ENCODE measurements at places on chromosomes 13 and 19.
A peak's percentile ranks its signal among the peaks of the same experiment; 100 is the strongest.

DNA sequence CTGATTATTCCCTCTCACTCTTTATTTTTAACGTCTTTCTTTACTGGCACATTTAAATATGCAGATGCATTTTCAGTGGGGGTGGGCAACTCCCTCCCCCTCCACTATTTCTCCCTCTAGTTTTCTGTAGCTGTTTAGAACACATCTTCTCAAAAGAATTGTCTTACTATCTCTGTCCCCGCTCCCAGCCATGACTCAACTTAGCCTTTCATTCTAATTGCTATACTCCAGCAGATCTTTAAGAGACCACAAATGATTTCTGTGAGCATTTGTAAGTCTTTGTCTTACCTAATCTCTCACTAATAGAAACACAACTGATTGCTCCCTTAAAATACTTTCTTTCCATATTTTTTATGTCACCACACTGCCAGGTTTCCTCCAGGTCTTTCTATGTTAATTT lies 350.9 kb downstream of the SPRY2 start:
- DNase-seq = no peak

DNA sequence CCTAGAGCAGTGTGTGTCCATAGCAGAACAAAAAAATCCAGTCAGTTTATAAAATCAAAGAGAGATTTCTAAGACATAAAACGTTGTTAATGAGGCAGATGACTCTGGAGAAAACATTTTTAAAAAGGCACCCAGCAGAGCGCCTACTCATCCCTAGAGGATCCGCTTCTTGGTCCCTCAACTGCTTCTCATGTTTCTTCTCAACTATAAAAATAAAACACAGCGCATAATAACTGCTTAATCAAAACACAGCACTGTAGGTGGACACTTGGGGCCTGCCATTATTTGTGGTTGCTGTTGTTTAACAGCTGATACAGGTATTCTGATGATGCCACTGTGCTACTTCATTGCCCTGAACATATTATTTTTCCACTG lies 347.9 kb downstream of the FGF9 start:
- no peak for DNase-seq

DNA sequence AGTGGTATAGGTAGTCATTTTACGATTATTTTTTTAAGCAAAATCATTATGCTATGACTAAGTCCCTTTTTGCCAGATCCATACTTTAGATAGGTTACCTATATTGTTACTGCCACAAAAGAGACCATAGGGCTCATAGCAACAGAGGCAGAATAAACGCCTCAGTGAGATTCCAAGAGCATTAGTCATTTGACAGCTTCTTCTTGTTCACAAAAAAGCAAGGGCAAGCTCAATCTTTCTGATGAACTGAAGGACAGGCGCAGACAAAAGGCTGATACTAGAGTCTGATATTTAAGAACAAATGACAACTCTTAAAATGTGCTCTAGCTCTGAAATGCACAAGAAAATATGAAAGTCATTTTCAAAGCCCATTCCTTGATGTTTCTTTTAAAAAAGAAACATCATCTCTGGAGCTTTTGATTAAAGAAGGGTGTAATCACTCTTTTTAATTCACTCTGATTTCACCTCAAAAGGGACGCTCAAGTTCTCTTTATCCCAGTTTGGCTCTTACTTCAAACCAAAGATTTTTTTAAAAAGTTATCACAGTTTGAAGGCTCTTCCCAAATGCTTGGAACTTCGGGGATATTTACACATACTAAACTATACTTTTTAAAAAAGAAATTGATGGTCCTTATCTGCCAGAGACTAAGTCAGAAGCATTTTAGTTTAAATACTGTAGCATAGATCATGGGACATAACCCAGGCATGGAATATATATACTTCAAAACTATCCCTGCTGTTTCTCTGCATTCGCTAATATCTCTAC lies 187.2 kb downstream of the EFNB2 start:
- no peak for DNase-seq

DNA sequence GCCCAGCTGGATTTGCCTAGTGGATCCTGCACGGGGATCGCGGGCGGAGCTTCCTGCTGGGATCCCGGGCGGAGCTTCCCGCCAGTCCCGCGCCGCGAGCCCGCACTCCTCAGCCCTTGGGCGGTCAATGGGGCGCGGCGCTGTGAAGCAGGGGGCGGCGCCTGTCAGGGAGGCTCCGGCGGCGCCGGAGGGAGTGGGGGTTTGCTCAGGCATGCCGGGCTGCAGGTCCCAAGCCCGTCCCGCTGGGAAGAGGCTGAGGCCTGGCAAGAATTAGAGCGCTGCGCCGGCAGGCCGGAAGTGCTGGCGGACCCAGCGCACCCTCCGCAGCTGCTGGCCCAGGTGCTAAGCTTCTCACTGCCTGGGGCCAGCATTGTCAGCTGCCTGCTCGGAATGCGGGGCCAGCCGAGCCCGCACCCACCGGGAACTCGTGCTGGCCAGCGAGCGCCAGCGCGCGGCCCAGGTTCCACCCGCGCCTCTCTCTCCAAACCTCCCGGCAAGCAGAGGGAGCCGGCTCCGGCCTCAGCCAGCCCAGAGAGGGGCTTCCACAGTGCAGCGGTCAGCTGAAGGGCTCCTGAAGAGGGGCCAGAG lies 119.6 kb downstream of the PRR20E start:
- peak; percentile 49 for DNase-seq

- DNase-seq = no peak
These were observed 2.6 kb downstream of the ZBTB7A start for GRCh38 chr19:4064149-4064495.

- no peak for DNase-seq
These were observed 697.8 kb downstream of the DACH1 start for GRCh38 chr13:71169180-71169579.

GRCh38 chr13:51614350-51614786 lies 30.1 kb downstream of the WDFY2 start:
- peak; percentile 62 for DNase-seq

- no peak for DNase-seq
These were observed 22.3 kb downstream of the SETDB2 start for GRCh38 chr13:49466292-49466838.

GRCh38 chr13:48184260-48184659 lies 48.7 kb upstream of the ITM2B start:
- no peak for DNase-seq

GRCh38 chr19:58326501-58326913 lies 287 bp upstream of the ZSCAN22 start:
- DNase-seq = no peak

DNA sequence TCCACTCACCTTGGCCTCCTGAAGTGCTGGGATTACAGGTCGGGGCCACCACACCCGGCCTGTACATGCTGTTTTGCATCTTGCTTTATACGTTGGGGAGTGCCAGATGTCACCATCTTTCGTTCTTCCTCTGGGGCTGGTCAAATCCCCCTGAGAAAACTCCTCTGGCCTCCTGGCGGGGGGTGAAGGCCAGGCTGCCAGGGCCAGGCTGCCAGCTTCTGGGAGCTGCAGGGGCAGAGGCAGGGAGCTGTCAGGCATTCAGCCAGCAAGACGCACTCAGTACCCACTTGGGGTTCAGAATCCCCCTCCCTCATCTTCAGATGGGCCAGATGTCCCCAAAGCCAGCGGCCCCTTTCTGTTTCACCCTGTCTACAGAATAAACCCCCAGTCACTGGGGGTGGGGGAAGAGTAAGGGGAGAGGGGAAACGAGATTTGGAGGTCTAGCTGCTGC lies 16.1 kb downstream of the ZSWIM9 start:
- DNase-seq = no peak

DNA sequence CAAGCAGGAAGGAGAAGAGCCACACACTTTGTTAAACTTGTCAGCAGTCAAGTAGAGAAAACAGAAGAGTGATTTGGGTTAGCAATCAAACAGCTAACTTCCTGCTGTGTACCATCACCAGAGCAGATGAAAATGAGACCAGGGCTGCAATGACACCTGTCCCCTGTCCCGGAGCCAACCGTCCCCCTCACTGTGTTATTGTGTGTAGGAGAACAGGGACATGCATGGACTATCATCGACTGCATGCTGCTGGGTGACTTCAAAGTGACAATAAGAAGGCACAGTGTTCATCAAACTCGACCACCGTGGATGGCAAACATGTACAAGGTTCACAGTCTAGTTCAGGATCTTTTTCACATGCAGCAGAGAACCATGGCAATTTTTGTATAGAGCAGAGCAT lies 94.0 kb upstream of the SLC15A1 start:
- DNase-seq = no peak

DNA sequence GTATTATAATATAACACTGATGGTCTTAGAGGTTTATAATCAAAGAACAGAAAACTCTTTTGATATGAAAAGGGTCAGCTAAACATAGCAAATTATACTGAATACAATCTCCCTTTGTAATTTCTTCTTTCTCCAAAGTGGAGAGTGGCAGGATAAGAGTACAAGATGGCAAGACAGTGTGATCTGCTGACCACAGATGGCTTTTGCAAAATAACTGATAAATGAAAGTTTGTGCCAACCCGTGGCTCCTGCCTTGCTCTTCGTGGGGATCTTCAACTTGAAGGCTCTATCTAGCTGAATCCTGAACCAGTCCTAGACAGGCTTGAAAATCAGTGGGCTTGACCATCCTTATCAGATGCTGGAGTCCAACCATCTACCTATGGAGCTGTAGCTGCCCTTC lies 185.7 kb downstream of the VWA8 start:
- no peak for DNase-seq

DNA sequence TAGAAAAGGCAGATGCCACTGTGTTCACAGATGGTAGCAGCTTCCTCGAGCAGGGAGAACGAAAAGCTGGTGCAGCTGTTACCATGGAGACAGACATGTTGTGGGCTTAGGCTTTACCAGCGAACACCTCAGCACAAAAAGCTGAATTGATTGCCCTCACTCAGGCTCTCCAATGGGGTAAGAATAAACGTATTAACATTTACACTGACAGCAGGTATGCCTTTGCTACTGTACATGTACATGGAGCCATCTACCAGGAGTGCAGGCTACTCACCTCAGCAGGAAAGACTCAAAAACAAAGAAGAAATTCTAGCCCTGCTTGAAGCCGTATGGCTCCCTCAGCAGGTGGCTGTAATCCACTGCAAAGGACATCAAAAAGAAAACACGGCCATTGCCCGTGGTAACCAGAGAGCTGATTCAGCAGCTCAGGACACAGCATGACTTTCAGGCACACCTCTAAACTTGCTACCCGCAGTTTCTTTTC lies 197.7 kb downstream of the ZNF737 start:
- no peak for DNase-seq

DNA sequence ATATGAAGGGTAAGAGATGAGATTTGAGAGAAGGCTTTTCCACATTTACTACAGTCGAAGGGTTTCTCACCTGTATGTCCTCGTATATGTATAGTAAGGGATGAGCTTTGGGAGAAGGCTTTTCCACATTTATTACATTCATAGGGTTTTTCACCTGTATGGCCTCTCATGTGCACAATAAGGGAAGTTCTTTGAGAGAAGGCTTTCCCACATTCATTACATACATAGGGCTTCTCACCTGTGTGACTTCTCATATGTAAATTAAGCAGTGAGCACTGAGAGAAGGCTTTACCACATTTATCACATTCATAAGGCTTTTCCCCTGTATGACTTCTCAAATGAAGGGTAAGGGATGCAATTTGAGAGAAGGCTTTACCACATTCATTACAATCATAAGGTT lies 41.8 kb downstream of the ZNF527 start:
- no peak for DNase-seq

DNA sequence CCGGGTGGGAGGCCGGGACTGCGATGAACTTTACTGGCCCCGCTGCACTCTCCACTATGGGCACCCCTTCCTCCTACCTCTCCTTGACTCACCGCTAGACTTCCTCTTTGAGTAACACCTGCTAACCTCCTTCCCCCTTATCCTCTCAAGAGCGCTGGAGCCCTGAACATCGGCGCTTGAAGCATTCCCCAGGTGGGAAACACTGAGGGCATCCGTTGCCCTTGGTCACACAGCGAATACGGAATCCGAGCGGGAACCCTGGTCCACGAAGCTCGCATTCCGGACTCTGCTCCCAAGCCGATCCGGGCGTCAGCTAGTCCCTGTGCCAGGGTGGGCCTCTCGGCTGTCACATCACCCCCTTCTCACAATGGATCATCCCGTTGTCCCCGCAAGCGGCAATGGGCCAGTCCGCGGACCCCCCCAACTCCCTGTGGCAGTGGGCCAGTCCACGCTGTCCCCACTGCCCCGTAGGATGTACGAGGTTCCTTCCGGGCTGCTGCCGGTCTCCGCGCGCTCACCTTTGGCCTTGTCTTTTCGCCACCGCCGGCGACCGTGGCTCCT lies 4.2 kb downstream of the LIPE start:
- DNase-seq = peak; percentile 62

- no peak for DNase-seq
These were observed 11.0 kb downstream of the IFNL1 start for GRCh38 chr19:39307046-39307821.

DNA sequence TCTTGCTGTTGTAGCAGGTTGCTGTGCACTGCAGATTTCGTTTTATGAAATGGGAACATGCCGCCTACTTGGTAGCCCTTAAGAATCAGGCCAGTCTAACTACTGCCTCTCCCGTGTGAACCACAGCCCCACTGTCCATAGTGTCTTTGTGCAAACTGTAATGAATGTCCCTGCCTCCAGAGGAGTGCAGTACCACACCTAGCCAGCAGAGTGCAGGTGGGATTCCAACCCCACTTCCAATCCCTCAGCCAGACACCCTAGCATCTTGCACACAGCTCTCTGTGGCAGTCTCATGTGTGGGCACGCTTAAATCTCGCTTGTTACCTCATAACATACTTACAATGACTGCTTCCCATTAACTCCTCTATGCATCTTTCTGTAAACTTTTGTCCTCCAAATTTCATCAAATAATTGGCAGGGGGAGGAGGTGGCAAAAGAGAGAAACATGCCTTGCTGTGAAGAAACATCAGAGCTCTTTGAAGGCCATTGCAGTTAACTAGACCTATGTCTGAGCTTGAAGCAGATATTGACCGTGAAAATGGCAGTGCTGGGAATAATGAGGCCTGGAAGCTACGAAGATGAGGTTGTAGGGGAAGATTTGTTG lies 47.2 kb downstream of the ZAR1L start:
- no peak for DNase-seq

GRCh38 chr19:49409441-49410029 lies 13.7 kb downstream of the PTH2 start:
- DNase-seq = no peak

DNA sequence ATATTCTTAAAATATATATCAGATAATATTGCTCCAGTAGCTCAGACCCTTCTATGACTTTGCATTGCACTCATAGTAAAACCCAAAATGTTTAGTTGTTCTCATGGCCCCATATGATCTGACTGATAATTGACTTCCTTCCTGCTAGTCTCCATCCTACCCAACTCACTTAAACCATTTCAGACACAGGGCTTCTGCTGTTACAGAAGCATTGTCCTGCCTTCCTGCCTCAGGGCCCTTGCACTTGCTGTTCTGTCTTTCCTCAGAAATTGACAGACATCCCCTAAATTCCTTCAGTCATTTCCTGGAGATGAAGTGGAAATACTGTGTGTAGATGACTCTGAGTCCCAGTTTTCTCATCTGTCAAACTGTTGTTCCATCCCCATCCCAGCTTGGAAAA lies 19.7 kb downstream of the FBXL12 start:
- DNase-seq = no peak

DNA sequence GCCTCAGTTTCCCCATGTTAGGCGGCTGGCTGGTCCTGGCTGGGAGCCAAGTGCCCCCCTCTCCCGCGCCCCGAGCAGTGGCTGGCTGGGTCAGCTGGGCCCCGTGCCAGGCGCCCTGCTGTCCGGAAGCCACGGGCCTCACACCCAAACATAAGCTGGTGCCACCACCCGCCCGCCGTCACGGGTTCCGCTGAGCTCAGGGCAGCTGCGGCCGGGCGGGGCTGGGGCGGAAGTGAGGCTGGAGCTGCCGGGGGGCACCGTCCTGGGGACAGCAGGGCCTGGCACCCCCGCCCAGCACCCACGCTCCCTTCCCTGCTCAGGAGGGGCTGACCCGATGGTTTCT lies 19.3 kb downstream of the HCN2 start:
- peak; percentile 77 for DNase-seq

GRCh38 chr19:56133858-56134653 lies 7.0 kb upstream of the ZNF444 start:
- no peak for DNase-seq

All from heart left ventricle (tissue), 16 donors.